ENCODE measurements at places on chromosomes 12 and 14. TPM values are rescaled to one million over a fixed set of nuclear protein-coding genes. Genes with fewer than 3 reads are reported as not detected.
A peak's percentile ranks its signal among the peaks of the same experiment; 100 is the strongest.

- no peak overlapping the region for H3K27ac ChIP-seq
- peaks cover 40% of the 10 kb centered on the region for H3K4me1 ChIP-seq
- no peak overlapping the region for H3K4me3 ChIP-seq
- no peak for DNase-seq
These were observed 394.9 kb downstream of the RAD51B start for GRCh38 chr14:68214431-68214830.

- peaks cover 27% of the 10 kb centered on the region for H3K4me1 ChIP-seq
- no peak overlapping the region for H3K4me3 ChIP-seq
- H3K27me3 ChIP-seq, result peaks cover 7% of the 10 kb centered on the region
These were observed 1493.5 kb upstream of the TMEM132C start for GRCh38 chr12:126773491-126773890.

DNA sequence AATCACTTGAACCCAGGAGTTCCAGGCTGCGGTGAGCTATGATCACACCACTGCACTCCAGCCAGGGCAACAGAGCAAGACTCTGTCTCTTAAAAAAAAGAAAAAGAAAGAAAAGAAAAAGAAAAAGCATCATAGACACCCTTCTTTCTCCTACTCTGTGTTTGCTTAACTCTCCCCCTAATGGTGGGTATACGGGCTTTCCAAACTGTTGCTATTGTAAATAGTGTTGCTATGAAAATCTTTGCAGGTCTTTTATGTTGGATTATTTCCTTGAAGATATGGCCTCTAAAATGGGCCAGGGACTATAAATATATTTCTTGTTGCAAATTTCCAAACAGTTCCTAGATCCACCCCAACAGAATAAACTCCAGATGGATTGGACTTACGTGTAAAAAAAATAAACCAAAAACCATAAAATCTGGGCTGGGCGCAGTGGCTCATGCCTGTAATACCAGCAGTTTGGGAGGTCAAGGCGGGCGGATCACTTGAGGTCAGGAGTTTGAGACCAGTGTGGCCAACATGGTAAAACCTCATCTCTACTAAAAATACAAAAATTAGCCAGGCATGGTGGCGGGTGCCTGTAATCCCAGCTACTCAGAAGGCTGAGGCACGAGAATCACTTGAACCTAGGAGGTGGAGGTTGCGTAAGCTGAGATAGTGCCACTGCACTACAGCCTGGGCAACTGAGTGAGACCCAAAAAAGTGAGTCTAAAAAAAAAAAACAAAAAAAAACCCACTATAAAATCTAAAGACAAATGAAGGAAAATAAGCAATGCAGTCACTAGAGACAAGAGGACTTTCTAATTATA, 25.9 kb downstream of the NFKBIA start:
- no peaks in the 10 kb centered on the region for H3K27me3 ChIP-seq
- H3K4me1 ChIP-seq, result peaks cover 5% of the 10 kb centered on the region
- no peak overlapping the region for H3K4me3 ChIP-seq
- no peaks in the 10 kb centered on the region for H3K36me3 ChIP-seq
- DNase-seq, result no peak

- H3K27ac ChIP-seq, result peak overlapping the region; percentile 85
- no peaks in the 10 kb centered on the region for H3K36me3 ChIP-seq
- peak; percentile 63 for DNase-seq
- peak overlapping the region; percentile 86 for H3K4me3 ChIP-seq
- peaks cover 2% of the 10 kb centered on the region for H3K27me3 ChIP-seq
These were observed 501 bp downstream of the RIMKLB start for GRCh38 chr12:8698132-8698851.

Gene FGD6
- total RNA-seq, result 1.1 TPM

DNA sequence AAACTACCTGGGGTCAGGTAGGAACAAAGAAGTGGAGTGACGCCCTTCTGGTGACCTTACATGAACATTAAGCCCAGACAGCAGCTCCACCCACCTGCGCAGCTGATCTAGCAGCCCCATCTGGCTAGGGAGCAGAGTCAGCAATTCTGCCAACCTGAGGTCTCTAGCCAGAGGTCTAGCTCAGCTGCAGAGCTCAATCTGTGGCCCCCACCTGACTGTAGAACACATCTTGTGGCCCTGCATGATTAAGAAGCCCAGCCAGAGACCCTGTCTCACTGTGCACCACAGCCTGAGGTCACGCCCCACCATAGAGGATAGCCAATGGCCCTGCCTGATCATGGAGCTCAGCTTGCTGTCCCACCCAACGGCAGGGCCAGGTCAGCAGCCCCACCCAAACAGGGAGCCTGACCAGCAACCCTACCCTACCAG, 50.6 kb upstream of the HIGD1C start:
- no peaks in the 10 kb centered on the region for H3K4me1 ChIP-seq
- no peaks in the 10 kb centered on the region for H3K36me3 ChIP-seq
- H3K27ac ChIP-seq, result no peak overlapping the region

DNA sequence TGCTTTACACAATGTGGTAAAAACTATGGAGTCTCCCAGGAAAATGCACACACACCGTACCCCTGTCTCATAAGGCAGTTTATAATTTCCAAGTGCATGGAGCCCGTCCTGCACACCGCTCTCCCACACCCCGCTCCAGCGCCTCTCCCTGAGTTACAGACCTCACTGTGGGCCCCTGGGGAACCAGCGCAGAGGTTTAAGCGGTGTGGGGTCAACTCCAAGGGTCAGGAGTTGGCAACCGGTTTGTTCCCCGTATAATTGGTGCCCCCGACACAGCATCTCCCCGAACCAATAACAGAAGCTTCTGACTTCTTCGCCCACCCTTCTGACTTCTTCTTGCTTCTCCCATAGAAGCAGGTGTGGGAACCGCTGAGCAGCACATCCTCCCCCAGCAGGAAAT, 58.4 kb upstream of the DDX11 start:
- peaks cover 7% of the 10 kb centered on the region for H3K27me3 ChIP-seq
- no peak for DNase-seq
- H3K4me3 ChIP-seq, result no peak overlapping the region
- no peaks in the 10 kb centered on the region for H3K4me1 ChIP-seq
- H3K36me3 ChIP-seq, result no peaks in the 10 kb centered on the region

Gene MYF5
- not detected for total RNA-seq

Gene ARHGAP9
- total RNA-seq, result 77.7 TPM

Gene CATSPERB
- total RNA-seq, result 0.91 TPM
